ENCODE measurements at places on chromosomes 11 and 22. TPM values are rescaled to one million over a fixed set of nuclear protein-coding genes. Genes with fewer than 3 reads are reported as not detected.

SORL1 gene
- total RNA-seq = 13.8 TPM

PLAAT5 gene
- total RNA-seq = 0.77 TPM

GRCh38 chr11:2933375-2934020, 4.3 kb upstream of the PHLDA2 start:
- H3K4me3 ChIP-seq = no peak overlapping the region
- peak overlapping the region; percentile 28 for H3K27ac ChIP-seq
- H3K27me3 ChIP-seq = peaks cover 43% of the 10 kb centered on the region
- peaks cover 15% of the 10 kb centered on the region for H3K36me3 ChIP-seq
- peaks cover 11% of the 10 kb centered on the region for H3K4me1 ChIP-seq

- H3K4me1 ChIP-seq = peaks cover 40% of the 10 kb centered on the region
- H3K36me3 ChIP-seq = no peaks in the 10 kb centered on the region
- no peak overlapping the region for H3K27ac ChIP-seq
- H3K4me3 ChIP-seq = no peak overlapping the region
- DNase-seq = no peak
Observed at GRCh38 chr11:92295175-92296137, 70.8 kb downstream of the FAT3 start.

CCDC116 gene
- total RNA-seq = 1.2 TPM

UBQLNL gene
- 0.09 TPM for total RNA-seq

DNA sequence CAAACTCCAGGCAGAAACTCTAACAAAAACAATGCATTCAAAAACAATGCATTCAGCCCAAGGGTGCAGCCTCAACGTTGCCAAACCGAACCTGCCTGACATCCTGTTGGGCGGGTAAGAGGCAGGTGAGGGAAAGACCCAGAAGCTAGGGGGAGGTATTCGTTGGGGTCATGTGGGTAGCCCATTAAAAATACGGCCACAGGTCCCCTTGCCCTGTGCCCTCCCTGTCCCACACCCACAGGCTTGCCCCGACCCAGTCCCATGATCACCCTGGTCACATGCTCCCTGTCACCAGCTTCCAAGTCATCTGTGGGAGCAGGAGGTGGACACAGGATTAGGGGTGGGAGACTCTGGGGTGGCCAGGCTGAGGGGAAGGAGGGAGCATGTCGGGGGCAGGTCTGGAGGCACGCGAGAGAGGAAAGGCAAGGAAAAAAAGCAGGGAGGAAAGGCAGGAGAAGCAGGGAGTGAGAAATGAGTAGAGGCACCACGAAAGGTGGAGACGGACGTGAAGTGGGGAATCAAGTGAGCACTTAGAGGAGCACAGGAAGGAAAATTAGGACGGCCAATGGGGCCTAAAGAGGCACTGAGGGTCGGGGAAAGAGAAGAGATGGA, 683 bp downstream of the PLA2G6 start:
- no peaks in the 10 kb centered on the region for H3K36me3 ChIP-seq
- peaks cover 45% of the 10 kb centered on the region for H3K4me1 ChIP-seq
- peak overlapping the region; percentile 95 for H3K4me3 ChIP-seq
- no peak for DNase-seq
- H3K27me3 ChIP-seq = no peaks in the 10 kb centered on the region

GRCh38 chr11:17221968-17222367, 14.2 kb upstream of the PIK3C2A start:
- no peaks in the 10 kb centered on the region for H3K36me3 ChIP-seq
- no peak overlapping the region for H3K4me3 ChIP-seq
- no peak overlapping the region for H3K27ac ChIP-seq

ALDH3B1 gene
- 0.23 TPM for total RNA-seq

DNA sequence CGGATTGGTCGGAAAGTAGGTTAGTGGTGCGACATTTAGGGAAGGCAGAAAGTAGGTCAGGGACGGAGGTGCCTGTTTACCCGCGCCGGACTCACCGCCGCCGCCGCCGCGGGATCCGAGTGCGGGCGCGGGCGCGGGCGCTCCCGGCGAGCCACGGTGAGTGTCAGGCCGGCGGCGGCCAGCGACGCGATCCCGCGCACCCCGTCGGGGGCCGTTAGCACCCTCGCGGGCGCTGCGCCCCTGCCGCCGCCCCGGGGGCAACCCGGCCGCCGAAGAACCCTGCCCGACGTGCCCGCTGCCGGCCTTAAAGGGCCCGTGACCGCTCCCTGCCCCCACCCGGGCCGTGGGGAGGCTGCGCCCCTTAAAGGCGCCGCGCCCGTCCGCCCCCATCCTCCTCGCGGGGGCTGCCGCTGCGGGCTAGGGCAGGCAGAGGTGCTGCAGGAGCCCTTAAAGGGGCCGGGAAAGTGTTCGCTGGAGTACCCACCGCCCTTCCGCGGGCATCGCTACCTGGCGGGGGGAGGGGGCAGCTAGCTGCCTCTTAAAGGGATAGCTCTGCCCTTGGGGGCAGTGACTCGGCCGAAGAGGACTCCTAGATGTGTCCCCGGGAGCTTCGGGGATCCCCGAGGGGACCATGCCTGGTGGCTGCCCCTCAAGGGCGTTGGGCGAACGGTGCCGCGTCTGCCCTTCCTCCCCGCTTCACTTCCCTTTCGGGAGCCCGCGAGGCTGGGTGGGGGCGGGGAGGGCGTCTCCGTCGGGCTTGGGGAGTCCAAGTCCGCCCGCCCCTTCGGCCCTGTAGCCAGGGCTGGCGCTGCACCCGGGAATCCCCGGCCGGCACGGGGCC, at the start of gene BMAL1:
BMAL1 (plus strand) TSS at position 23 of the 841 bp plus-strand sequence. CDS start 76,519 bp downstream, outside the sequence.
- H3K27me3 ChIP-seq = peaks cover 89% of the 10 kb centered on the region
- H3K36me3 ChIP-seq = peaks cover 2% of the 10 kb centered on the region
- H3K4me1 ChIP-seq = peaks cover 15% of the 10 kb centered on the region
- H3K27ac ChIP-seq = no peak within 1 kb of the TSS
- peak; percentile 9 for DNase-seq

APIP gene
- 29.8 TPM for total RNA-seq

DNA sequence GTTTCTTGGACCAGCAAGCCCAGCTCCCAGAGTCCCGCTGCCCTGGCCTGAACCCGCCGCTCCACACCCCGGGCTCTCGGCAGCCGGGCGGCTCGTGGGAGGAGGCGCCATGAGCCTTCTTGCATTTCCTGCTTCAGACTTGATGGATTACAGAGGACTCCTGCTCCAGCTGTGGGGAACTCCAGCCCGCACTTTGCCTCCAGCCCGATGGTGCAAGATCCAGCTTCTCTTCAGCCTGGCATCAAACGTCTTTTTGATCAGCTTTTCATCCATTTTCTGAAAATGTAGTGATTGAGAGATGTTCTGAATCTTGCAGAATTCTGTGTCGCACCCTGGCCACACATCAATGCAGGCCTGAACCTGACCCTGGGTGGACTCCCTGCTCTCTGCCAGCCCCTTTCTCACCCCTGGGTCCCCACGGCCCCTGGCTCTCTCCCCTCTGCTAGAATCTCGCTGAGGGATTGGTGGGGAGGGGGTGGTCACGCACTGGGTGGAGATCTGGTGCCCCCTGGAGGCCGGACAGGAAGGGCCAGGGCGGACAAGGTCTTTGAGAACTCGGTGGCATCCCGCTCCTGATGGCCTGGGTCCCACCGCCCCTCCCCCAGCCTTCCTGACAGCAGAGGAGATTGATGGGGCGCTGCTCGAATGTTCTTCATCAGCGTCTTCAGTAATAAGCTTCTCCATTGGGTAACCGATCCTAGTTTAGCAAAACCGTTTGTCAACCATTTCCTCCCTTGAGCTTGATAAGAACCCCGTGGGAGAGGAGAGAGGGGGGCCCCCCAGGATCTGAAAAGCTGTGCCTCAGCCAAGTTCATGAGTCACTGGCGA, 12.1 kb upstream of the NFAM1 start:
- no peaks in the 10 kb centered on the region for H3K36me3 ChIP-seq
- DNase-seq = peak; percentile 94
- peaks cover 15% of the 10 kb centered on the region for H3K27me3 ChIP-seq
- H3K4me1 ChIP-seq = peaks cover 24% of the 10 kb centered on the region
- H3K27ac ChIP-seq = peak overlapping the region; percentile 50
- H3K4me3 ChIP-seq = peak overlapping the region; percentile 73

- peaks cover 6% of the 10 kb centered on the region for H3K4me1 ChIP-seq
- H3K36me3 ChIP-seq = no peaks in the 10 kb centered on the region
- DNase-seq = no peak
- no peak overlapping the region for H3K4me3 ChIP-seq
- H3K27me3 ChIP-seq = peaks cover 52% of the 10 kb centered on the region
Observed at GRCh38 chr11:32827276-32827675, 2.5 kb upstream of the PRRG4 start.

MS4A7 gene
- total RNA-seq = not detected

TRIM34 gene
- total RNA-seq = not detected

GVQW3 gene
- 13.8 TPM for total RNA-seq

DNA sequence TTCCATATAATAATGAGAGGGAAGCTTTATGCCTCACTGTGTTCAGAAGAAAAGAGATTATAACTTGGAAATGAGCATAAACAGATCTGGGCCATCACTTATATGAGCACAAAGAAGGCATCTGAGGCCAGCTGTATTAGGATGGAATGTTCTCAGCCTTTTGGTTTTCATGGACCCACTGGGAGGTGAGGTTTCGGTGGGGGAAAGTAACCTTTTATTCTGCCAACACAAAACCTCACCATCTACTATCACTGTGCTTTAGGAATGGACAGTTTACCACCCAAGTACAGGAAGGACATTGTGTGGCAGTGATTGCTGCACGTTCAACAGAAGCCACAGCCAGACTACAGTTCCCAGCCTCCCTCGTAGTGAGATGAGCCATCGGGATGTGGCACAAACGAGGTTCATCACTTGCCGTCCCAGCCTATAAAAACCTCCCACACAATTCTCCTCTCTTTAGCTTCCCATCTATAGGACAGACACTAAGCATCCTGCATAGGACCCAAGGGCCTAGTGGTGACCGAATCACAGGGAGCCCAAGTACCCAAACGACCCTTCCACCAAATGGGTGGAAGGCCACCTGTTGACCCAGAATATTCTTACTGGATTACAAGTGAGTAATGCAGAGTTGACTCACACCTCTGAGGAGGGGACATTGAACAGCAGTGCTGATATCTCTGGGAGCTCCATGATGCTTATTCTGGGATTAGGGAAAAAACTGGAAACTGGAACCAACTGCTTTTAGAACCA, 121.5 kb upstream of the RAG2 start:
- no peak for DNase-seq
- H3K4me1 ChIP-seq = no peaks in the 10 kb centered on the region
- H3K4me3 ChIP-seq = no peak overlapping the region
- no peaks in the 10 kb centered on the region for H3K36me3 ChIP-seq
- peaks cover 18% of the 10 kb centered on the region for H3K27me3 ChIP-seq

All from neural crest cell (in vitro differentiated cells).